ENCODE measurements at places on chromosomes 1 and 21.
A peak's percentile ranks its signal among the peaks of the same experiment; 100 is the strongest.

- DNase-seq: no peak
Measured at GRCh38 chr1:198072177-198072576, 84.6 kb upstream of the NEK7 start.

- DNase-seq: no peak
Measured at GRCh38 chr21:19322360-19322759, 918.8 kb upstream of the TMPRSS15 start.

- DNase-seq: no peak
Measured at GRCh38 chr1:227428803-227429202, 110.5 kb upstream of the CDC42BPA start.

DNA sequence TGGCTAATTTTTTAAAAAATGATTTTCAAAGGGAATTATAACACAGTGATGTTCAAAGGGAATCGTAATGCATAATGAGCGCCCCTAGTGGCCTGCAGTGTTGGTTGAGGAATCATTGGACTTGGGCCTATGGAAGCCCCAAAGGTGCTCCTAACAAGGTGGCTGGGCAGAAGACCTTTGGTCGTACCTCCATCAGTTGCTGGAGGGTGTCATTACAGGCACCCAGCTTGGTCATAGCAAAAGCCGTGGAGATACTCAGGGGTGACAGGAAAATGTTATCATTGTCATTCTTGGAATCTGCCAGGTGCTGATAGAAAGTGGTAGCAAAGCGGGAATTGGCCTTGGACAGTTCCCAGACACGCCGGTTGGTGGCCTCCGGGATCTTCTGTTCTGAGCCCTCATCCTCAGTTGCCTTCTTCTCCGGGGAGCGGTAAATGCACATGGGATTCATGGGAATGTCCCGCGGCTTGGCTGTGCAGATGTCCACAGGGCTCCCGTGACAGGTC, 2.7 kb downstream of the SERPINC1 start:
- DNase-seq: no peak

- DNase-seq: no peak
Measured at GRCh38 chr1:214727274-214727673, 124.3 kb downstream of the CENPF start.

DNA sequence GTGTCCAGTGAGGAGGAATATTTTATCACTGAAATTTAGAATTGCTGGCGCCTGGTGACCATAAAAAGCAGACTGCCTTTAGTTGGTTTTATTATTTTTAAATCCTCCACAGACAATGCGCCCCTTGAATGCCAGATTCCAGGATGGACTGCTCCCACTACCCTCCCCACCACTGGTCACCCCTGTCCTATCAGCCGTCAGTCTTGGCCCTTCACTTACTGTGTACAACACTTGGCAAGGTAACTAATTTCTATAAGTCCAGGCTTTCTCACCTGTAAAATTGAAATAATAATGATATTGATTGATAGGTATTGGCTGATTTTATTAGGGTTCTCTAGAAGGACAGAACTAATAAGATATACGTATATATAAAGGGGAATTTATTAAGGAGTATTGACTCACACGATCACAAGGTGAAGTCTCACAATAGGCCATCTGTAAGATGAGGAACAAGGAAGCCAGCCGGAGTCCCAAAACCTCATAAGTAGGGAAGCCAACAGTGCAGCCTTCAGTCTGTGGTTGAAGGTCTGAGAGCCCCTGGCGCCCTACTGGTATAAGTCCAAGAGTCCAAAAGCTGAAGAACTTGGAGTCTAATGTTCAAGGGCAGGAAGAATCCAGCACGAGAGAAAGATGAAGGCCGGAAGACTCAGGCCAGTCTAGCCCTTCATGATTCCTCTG, 17.8 kb downstream of the RHEX start:
- DNase-seq: no peak

DNA sequence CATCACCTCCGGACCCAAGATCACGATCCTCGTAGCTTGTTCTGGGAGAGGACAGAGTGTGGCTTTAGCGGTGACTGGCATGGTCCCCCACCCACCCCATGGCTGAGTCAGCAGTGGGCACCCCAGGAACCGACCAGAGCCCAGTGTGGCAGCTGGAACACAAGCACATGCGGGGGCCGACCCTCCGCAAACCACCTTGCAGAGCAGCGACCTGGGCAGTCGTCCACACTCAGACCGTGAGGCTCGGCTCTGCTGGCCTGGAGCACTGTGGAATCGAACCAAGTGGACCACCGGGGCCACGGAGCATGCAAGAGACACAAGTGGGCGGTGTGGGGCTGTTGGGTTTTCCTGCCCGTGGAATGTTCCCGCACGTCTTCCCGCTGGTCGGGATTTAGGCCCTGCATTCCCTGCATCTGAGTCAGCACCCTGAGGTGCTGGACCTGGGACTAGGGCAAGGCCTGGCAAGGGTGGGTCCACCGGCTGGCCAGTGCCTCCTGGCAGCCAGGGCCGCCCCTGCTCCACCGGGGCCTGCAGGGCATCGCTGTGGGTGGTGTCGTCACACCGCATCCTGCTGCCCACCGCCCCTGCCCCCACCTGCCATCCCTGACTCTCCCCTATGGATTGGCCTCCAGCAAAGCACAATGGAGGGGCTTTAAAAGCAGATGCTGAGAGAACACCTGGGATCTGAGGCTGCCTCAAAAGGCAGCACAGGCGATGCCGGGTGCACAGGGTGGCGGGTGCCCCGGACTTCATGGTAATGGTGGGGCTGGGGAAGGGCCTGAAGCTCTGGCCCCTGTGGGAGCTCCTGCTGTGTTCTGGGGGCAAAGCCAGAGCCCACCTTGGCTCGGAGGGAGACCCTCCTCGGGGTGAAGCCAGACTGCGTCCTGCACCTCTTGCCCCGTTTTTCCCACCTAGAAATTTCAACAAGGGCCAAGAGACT, 18.5 kb downstream of the MORN1 start:
- DNase-seq: no peak

DNA sequence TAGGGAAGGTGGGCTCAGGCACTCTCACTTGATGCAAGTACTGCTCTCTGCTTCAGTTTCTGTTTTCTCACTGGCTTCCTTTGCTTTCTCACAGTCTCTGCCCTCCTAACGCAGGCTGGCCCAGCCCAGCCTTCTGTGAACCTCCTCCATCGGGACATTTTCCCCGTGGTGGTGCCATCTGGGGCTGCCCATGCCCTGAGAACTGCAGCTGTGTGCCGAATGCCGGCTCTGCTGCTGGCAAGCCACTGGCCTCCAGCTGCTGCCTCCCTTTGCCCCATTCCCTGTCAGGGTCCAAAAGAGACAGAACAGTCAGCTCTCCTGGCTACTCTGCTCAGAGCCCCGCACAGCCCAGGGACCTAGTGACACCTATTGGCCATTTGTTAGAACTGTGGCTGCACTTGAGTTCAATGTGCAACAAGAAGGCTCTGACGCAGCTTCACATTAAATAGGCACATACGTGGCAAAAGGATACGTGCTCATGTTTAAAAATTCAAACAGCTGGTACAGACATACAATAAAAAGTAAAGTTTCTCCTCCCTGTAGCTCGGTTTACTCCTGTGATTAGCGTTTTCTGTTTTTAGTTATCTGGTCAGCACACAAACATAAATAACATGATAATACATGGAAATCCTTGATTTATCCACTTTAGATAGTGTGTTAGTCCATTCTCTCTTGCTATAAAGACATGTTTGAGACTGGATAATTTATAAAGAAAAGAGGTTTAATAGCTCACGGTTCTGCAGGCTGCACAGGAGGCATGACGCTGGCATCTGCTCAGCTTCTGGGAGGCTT, 46.6 kb downstream of the FCRL5 start:
- DNase-seq: peak; percentile 68

DNA sequence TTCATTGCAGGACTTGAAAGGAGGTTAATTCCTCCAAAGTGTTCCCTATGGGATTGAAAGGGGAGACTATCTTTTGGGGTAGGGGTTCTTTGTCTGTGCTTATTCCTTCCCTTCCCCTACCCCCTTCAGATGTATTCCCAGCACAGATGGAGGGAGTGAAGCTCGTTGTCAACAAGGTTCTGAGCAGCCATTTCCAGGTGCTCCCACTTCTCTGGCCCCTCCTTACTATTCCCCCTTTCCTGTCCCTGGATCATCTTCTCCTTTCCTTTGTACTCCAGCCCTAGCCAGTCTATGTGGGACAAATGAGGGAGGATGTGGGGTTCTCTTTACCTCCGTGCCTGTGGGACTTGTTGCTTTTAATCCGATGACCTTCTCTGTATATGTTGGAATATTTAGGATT, 899 bp downstream of the TOMM40L start:
- no peak for DNase-seq

DNA sequence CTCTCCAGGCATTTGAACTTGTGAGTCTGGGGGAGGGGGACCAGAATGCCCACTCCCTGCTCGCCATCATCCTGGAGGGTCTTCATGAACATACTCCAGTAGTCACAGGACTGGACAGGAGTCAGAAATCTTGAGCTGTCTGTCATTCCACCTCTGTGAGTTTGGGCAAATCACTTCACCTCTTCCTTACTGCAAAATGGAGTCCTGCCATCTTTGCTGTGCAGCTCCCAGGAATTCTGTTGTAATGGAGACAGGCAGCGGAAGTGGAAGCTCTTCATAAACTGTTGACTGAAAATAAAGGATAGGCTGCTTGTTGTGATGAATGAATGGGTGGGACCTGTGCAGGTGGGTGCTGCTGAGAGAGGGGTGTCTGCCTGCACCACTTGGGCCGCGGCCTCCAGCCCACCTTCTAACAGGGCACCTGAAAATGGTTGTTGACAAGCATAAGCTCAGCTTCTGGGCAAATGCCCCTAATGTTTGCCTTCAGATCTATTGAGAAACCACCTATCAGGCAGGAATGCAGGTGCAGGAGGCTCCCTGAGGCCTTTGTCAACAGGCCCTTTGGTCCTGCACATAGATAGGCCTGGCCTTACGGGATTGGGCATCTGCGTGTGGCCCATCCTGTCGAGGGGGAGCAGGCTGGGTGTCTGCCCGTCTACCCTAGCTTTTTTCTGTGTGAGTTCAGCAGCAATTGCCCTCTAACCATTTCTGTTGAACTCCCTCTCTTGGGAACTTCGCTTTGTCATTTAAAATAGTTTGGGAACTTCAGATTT, 321.0 kb downstream of the RPS6KC1 start:
- no peak for DNase-seq

DNA sequence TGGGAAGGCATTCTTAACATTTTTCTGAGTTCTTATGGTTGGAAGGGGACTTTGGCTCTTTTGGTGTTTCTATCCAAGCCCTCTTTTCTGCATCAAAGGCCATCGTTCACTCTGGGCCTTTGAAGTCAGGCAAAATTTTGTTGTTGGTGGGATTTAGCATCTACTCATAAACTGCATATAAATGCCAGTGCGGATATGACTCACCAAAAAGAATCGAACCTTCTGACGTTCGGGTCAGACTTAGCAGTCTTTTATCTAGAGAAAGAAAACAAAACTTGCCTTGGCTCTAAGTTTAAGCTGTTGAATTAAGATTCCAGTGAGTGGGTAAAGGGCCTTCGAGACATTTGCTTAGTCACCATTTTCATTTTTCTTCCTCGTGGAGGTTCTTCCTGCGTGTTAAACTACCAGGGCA, 51.4 kb downstream of the EVA1C start:
- DNase-seq: no peak

DNA sequence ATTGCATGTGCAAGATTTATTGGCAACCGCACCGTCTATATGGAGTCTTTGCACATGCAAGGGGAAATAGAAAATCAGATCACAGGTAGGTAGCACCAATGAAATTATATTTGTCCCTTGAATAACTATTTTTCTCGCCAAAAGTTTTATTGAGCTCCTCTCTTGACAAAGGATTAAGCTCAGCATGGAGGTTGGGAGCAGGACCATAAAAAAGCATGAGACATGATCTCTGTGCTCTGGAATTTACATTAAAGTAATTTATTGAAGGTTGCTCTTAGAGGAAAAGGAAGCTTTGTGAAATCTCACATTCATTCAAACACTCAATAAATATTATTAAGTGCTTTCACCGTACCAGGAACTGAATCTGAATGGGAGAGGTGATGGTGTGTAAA, 66.0 kb upstream of the UBE2U start:
- DNase-seq: no peak

- no peak for DNase-seq
Measured at GRCh38 chr1:30762152-30762929, 4.8 kb upstream of the LAPTM5 start.

GRCh38 chr1:185517808-185518419, 200.9 kb upstream of the IVNS1ABP start:
- DNase-seq: no peak

GRCh38 chr1:67571901-67572593, 113.0 kb upstream of the GADD45A start:
- DNase-seq: no peak

GRCh38 chr21:45054227-45054926, 20.0 kb upstream of the ADARB1 start:
- no peak for DNase-seq

GRCh38 chr1:205658943-205659581, 21.2 kb downstream of the SLC45A3 start:
- peak; percentile 67 for DNase-seq

GRCh38 chr1:67711855-67712212, 26.8 kb downstream of the GADD45A start:
- no peak for DNase-seq

DNA sequence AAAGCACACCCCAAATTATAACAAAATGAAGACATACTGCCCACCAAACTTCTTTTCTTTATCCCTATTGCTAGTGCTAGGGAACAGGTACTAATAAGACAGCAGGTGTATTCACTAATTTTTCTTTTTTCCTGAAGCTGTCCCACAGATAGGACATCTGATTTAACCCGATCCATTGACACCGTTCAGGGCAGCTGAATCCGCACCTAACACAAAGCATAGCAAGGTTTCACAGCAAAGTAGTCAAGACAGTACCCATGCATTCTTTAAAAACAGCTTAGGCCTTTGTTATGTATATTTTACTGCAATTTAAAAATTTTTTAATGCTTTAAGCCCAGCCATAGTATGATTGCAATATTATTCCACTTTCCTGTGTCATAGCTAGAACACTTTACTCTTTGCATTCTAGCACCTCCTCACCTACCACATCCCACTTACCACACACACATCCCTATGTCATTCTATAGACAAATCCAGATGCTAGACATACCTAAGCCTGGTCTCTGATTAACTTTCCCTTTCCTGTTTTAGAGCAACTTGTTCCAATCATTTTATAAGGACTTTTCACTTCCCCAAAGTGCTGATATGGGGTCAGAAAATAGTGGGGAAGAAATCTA, 40.4 kb downstream of the GATAD2B start:
- DNase-seq: no peak

DNA sequence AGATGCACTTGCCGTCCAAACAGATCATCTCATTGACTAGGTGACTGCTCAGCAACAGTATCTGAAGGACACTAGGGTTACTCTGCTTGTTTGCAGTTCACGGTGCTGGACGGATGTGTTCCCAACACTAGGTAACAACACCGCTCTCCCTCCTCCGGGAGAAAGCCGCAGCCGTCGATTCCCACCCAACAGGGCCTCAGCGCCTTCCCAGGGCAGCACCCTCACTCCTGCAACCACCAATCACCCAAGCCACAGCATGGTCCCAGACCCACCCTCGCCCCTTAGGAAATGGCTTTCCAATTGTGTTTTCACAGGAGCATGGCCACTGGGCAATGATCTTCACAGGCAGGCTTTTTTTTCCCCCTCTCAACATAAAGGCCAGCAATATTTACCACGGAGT, 779 bp downstream of the TLR5 start:
- DNase-seq: no peak

- no peak for DNase-seq
Measured at GRCh38 chr1:186904361-186904760, 75.6 kb downstream of the PLA2G4A start.

- DNase-seq: no peak
Measured at GRCh38 chr1:37298769-37299168, 175.6 kb upstream of the ZC3H12A start.

GRCh38 chr1:167130829-167131510, 37.1 kb downstream of the STYXL2 start:
- no peak for DNase-seq

All from stimulated activated naive B cell treated with anti-CD40 and anti-IgM and Interleukin-4, amounts not matched to agents 10 μg/mL and 1 μg/mL and 100 μg/mL, for 72 hours (primary cell).